Activated CD8-positive, alpha-beta memory T cell treated with anti-CD3 and anti-CD28 coated beads for 24 hours (primary cell): ENCODE measurements at places on chromosomes 16 and 17.

GRCh38 chr16:14475370-14476139 is 154.5 kb downstream of the PARN start:
- no peak for DNase-seq

- no peak for DNase-seq
These were observed 963 bp downstream of the MT1H start for GRCh38 chr16:56670620-56670934.

DNA sequence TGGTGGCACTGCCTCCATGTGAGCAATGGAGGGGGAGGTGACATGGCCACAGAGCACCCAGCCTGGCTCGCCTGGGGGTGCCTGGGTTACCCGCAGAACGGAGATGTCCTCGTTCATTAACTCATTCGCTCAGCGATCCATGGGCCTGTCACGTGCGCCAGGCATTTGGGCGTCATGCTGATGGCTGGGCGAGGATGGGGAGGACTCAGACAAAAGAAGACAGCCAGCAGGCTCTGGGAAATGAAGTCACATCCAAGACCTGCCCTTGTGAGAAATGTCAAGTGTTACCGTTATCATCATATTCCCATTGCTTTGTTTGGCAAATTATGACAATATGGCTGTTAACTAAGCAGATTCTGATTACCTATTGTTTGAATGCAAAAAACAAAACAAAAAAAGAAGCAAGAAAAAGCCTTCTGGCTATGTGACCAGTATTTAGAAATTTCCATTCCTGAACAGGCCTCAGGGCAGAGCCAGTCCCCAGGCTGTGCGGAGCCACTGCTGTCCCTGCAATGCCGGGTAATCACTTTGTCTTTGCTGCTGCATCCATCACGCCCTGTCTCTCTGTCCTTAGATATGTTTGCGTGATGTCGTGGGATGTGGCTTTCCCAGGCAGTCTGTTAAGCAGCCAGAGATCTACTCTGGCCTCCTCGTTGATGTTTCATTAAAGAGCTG is 57.9 kb downstream of the CMIP start:
- DNase-seq, result no peak

GRCh38 chr17:31532081-31532480 is 140.6 kb downstream of the RAB11FIP4 start:
- DNase-seq, result no peak

GRCh38 chr16:84087001-84087400 is 29.7 kb downstream of the MBTPS1 start:
- no peak for DNase-seq

DNA sequence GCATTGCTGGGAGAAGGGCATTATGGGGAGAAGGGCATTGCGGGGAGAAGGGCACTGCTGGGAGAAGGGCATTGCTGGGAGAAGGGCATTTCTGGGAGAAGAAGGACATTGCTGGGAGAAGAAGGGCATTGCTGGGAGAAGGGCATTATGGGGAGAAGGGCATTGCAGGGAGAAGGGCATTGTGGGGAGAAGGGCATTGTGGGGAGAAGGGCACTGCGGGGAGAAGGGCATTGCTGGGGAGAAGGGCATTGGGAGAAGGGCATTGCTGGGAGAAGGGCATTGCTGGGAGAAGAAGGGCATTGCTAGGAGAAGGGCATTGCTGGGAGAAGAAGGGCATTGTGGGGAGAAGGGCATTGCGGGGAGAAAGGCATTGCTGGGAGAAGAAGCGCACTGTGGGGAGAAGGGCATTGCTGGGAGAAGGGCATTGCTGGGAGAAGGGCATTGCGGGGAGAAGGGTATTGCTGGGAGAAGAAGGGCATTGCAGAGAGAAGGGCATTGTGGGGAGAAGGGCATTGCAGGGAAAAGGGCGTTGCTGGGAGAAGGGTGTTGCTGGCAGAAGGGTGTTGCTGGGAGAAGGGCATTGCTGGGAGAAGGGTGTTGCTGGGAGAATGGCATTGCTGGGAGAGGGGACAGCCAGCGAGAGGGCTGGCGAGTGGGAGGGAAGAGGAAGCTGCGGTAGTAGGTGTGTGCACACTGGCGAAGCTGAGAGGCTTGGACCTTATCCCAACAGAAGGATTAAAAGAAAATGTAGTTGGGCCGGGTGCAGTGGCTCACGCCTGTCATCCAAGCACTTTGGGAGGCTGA is 4.6 kb upstream of the PYDC1 start:
- no peak for DNase-seq

DNA sequence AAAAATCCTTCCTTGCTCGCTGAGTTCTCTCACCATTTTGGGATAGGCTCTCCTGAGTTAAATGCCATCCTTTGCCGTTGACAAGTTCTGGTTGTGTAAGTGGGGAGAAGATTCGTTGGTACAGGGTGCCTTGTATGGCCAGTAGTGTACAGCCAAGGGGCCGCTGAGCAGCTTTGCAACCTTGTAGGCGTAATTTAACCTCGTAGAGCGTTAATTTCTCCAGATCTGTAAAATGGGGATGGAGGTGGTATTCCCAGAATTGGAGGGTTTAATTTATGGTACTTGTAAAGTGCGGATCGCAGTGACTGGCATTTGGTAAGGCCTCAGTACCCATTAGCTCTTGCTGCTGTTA is 1.4 kb downstream of the ARSG start:
- no peak for DNase-seq
